Subcutaneous adipose tissue (tissue), 4 donors: ENCODE measurements at places on chromosomes 16 and 17. TPM values are rescaled to one million over a fixed set of nuclear protein-coding genes. Genes with fewer than 3 reads are reported as not detected.

STAT5A gene
- 198 TPM for total RNA-seq

ACSM2A gene
- total RNA-seq = 0.85 TPM

REXO5 gene
- total RNA-seq = 5.9 TPM

CASKIN1 gene
- not detected for total RNA-seq

RPS6KB1 gene
- 26.5 TPM for total RNA-seq

IRX5 gene
- total RNA-seq = 4.2 TPM

GFOD2 gene
- 12.2 TPM for total RNA-seq

MT1B gene
- total RNA-seq = not detected

TEX19 gene
- total RNA-seq = not detected
